ENCODE measurements at places on chromosomes 2 and 18.

GRCh38 chr2:35503311-35503710, 852.3 kb upstream of the CRIM1 start:
- DNase-seq = no peak

DNA sequence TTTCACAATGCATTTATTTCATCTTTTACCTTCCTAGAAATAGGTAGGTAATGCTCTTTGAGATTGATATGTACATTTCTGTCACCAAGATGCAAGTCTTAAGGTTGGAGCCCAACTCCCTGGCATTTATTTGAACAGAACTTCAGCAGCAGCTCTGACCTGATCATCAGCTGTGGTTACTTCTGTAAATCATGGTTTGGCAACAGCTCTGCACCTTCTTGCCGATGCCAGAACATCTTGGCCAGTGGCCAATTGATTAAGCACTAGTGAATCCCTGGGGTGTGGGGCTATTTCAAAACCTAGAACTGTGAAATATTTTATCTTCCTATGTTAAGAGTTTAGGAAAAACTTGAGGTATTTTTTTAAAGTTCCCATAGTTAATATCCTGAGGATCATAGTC, 124.8 kb upstream of the NYAP2 start:
- DNase-seq = no peak

DNA sequence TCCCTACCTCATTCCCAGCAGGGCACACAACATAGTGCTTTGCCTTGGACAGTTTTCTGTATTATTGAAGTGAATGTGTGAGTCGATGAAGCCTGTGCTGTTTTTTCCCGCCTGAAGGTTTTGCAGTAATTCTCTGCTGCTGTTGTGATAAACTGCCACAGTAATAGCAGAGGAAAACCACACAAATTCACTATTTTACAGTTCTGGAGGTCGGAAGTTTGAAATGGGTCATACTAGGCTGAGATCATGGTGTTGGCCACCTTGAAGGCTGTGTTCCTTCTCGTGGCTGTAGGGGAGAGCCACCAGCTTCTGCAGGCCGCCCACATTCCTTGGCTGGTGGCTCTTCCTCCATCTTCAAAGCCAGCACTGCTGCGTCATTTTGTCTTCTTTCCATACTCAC, 678 bp upstream of the SLC16A14 start:
- DNase-seq = no peak

GRCh38 chr2:23546913-23547312, 161.9 kb downstream of the KLHL29 start:
- no peak for DNase-seq

GRCh38 chr2:100812116-100812515, 7.8 kb upstream of the NPAS2 start:
- DNase-seq = no peak

DNA sequence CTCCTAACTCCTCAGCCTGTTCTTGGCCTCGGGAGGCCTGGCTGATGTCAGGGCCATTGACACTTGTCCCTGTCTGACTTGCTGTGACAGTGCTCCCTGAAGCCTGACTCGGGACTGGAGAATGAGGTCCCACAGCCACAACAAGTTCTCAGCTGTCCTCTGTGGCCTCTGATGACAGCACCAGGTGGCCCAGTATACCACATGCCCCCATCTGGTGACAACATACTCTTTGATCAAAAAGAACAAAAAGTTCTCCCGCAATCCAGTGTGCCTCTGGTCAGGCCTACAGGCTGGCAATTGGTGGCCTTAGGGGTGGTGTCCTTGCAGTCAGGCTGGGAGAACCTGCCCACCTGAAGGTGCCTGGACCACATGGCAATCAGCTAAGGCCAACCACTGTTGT, 102.6 kb downstream of the SEPTIN10 start:
- DNase-seq = no peak

GRCh38 chr2:38836791-38837190, 38.9 kb downstream of the DHX57 start:
- DNase-seq = no peak

GRCh38 chr2:211881449-211881848, 657.2 kb downstream of the ERBB4 start:
- DNase-seq = no peak

DNA sequence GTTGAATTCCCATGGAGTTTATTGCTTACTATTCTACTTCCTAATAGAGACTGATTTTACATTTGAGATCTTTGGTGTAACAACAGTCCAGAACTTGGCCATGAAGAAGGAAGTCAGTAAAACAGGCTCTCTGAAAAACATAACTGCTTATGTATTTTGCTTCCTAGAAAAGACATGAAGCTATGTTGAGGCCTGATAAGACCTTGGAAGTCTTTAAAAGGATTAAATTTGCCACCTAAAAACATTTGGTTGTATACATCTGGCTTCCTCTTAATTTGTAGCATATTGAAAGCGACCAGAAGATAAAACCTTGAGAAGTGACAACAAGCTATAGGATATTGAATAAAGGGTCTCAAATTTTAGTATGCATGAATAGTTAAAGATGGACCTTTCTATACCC, 36.4 kb downstream of the PTRHD1 start:
- no peak for DNase-seq

DNA sequence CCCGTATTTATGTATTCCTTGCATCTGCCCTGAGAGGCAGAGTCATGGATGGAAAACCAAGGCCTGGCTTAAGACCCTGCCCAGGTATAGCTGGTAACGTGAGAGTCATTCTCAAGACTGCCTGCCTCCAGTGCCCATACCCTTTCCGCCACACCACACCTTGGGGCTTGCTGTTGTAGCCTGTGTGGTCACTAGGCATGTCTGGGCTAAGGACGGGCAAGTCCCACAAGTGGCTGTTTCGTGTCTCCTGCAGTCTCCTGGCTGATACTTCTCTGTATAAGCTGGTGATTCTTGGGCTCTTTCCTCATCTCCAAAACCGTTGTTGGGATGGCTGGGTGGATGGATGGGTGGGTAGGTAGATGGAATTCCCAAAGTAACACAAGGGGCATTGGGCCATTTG, 269.8 kb downstream of the KLHL29 start:
- no peak for DNase-seq

GRCh38 chr2:113034016-113034415, 18.7 kb downstream of the IL36B start:
- DNase-seq = no peak

DNA sequence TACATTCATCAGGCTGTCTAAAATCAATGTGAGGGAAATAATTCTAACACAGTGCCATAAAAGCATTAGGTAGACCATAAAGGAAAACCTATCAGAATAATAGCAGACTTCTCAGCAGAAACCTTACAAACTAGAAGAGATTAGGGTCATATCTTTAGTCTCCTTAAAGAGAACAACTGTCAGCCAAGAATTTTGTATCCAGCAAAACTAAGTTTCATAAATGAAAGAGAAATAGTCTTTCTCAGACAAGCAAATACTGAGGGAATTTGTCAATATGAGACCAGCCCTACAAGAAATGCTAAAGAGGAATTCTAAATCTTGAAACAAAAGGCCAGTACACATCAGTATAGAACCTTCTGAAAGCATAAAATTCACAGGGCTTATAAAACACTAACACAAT, 482.0 kb downstream of the SATB2 start:
- no peak for DNase-seq

- DNase-seq = no peak
These were observed 7.7 kb upstream of the TMSB10 start for GRCh38 chr2:84897773-84898172.

- peak; percentile 17 for DNase-seq
These were observed 583 bp downstream of the NEMP2 start for GRCh38 chr2:190533968-190534309.

DNA sequence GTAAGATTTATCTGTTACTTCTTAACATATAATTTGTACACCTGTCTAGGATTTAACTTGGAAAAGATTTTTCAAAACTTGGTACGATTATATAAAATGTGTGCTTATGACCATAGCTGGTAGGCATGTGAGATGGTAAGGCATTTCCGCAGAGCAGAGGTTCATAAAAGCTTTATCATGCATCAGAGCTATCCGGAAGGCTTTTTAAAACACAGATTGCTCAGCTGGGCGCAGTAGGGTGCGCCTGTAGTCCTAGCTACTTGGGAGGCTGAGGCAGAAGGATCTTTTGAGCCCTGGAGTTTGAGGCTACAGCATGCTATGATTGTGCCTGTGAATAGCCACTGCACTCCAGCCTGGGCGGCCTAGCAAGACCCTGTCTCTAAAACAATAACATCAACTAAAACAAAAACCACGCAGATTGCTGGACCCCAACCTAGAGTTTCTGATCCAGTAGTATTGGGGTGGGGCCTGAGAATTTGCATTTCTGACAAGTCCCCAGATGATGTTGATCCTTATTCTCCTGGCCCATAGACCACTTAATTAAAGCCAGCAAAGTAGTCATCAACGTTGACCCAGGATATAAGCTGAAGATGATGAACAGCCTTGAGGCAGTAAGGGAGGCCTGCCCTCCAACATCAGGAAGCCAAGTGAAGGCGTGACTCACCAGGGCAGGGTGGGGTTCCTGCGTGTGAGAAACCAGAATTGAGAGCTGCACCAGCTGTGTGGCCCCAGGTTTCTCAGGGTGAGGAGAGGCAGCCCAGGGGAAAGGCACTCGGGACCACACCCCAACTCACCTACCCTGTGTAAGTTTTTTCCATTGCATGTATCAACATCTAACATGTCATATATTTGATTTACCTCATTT, 21.6 kb upstream of the SLC20A1 start:
- DNase-seq = peak; percentile 51

GRCh38 chr2:8438996-8439395, 242.9 kb upstream of the ID2 start:
- DNase-seq = no peak

GRCh38 chr2:63580651-63581297, 7.5 kb downstream of the WDPCP start:
- no peak for DNase-seq

DNA sequence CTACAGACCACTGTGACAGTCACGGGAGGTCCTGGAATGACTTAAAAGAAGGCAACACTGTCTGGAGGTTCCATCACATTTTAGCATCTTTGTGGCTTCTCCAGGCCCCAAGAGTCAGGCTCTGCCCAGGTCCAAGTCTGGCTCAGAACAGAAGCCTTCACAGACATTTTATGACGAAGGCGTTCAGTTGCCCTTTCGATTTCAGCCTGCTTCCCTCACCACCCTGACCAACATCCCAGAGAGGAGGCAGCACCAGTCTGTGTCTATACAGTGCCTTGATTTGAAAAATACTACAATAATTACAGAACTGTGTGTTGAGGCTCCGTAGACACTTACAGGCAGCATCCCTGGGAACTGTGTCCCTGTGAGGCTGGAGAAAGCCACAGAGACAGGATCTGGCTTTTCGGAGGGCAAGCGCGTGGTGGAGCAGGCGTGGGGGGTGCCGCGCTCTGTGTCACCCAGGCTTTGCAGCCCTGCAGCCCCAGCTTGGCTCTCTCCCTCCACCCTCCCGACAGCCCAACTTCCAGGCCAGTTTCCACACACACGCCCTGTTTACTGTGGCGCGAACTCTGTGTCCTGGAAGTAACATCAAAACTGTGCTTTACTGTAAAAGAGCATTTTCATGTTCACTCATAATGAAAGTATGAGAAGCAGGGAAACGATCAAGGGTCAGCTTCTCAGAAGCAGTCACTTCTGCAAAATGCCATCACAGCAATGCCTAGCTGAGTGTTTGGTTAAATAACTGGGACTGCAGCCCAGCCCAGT, 153.5 kb upstream of the ALKAL2 start:
- no peak for DNase-seq

DNA sequence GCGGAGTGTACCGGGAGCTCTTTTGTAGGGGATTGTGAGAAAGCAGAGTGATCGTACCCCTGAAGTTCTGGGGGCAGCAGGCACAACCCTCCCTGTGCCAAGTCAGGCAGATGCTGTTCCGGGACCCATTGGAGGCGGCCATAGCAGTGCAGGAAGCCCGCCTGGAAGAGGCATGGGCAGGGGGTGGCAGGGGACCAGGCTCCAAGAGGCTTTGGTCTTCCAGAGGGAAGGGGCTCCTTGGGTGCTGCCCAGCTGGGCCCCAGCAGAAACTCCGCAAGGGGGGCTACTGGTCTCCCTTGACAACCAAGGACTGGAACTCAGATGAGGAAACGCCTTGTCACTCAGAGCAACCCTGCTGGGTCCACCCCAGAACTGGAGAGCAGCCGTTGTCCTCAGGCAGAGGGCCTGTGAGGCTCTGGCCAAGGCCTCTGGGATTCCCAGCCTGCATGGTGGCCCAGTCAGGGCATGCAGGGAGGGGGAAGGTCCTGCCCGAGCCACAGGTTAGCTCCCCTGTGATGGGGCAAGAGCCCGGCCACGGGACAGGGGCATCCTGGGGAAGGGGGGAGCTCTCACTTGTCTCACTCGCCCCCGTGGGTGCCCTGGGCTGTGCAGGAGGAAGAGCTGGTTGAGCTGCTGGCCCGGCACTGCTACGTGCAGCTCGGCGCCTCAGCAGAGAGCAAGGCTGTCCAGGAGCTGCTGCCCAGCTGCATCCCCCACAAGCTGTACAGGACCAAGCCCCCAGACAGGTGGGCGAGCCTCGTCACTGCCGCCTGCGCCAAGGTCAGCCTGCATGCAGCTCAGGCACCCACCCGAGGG, 21.0 kb upstream of the GPR17 start:
- no peak for DNase-seq

DNA sequence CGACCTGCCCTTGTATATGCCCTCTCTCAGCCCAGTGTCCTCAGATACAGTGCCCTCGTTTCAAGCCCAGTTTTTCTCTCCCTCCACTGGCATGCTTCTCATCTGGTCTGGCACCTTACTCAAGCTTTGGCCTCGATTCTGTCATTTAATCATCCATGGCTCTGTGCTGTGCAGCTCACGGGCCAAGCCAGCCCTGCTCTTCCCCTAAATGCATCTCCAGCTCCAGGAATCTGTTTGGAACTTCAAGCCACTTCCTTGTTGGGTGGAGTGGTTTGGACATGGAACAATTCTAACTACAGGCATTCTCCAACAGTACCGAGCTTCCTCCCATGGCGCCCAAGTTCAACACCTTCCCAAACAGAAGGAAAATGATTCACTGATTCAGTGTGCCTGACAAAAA, 76.7 kb upstream of the ZNF397 start:
- no peak for DNase-seq

GRCh38 chr18:37266290-37266689, 299.3 kb downstream of the CELF4 start:
- DNase-seq = no peak

DNA sequence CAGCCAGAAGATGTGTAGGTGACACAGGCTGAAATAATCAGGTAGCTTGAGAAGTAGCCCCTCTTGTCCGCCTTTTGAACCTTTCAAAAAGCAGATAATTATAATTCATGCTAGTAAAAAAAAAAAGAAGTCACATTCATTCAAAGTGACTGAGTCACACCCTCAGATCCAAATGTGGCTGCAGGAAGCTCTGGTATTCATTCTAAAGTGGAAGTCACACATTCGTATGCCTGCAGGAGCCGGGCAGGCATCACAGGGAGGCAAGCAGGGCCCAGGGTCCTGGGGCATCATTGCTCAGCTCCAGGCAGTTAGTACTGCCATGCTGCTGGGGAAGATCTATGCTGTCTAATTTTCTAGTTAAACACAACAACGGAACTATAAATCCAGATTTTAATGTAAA, 21.7 kb upstream of the RAB11FIP5 start:
- no peak for DNase-seq

GRCh38 chr2:164015328-164016123, 279.7 kb upstream of the FIGN start:
- no peak for DNase-seq

- DNase-seq = no peak
These were observed 232.9 kb upstream of the STK17B start for GRCh38 chr2:196404276-196404675.

GRCh38 chr2:118307864-118308263, 219.6 kb downstream of the INSIG2 start:
- no peak for DNase-seq

- DNase-seq = no peak
These were observed 23.7 kb downstream of the KCNF1 start for GRCh38 chr2:10935366-10935918.
